Suppressor macrophage (primary cell): ENCODE measurements at places on chromosomes 7 and 10.

DNA sequence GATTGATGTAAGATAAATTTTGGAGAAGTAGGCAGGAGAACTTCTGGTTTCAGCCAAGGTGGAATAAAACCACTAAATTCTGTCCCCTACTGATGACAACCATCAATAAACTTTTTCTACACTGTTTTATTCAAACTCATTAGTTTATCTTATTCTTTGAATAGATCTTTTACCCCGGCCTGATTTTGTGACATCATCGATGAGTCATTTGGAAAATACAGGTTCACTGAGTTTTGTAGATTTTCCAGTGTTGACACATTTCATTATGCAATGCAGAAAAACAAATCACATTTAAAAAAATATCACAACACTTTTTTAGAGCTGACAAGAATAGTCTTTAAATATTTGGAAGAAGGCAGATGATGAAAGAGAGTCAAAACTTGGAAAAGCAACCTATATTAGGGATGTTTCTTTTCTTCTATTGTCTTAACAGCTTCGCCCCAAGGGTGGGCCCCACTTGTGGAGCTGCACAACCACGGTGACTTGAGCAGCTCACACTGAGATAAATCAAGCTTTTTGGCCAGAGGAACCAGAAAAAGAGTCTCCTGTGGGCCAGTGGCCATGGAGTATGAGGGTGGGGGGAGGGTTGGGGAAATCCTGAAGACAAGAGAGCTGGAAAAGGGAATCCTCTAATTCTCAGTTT, 112.8 kb downstream of the PTEN start:
- no peak for DNase-seq

GRCh38 chr10:14674376-14675050, 100.2 kb downstream of the FAM107B start:
- DNase-seq: no peak

DNA sequence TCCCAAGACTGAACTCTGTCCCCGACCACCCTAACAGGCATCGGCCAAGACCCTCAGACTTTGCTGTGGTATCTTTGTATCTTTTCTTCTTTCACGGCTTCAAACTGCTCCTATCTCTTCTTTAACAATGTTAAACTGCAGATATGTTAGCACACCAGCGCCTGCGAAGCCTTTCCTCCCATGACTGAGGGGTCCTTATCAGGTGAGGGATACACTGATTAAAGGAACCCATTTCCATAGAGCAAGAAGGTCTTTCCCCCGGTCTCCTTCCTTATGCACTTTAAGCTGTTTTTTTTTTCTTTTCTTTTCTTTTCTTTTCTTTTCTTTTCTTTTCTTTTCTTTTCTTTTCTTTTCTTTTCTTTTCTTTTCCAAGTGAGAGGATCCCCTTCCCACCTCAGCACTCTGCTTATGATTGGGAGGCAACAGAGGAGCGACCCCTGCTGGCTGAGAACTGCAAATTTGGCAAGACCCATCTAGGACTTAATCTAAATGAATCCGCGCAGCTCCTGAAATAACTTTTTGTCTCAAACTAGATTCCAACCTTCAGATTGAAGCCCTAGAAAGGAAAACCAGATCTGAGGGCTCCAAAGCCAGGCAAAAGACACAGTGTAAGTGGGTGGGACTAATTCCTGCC, 109.9 kb downstream of the ITGB8 start:
- DNase-seq: peak; percentile 50

DNA sequence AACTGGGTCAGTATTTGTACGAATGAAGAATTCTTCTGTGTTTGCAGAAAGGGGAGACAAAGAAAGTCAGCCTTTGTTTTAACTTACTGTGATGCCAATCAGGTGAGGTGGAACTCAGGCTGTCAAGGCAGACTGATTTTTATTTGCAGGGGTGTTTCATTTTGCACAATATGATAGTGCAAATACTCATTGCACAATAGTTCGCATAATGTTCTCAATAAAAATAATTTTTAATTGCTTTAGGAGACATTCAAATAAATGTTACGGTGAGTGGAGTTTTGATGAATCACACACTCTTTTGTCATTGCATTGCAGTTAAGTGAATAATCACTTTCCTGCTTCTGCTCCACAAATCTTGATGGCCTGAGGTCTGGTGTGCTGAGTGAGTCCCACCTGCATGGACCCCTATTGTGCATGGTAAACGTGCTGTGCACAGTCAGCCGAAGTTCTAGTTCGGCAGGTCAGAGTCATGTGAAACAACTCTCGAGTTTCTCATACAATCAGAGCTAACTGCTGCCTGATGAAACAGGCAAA, 141.3 kb upstream of the FZD8 start:
- DNase-seq: no peak

DNA sequence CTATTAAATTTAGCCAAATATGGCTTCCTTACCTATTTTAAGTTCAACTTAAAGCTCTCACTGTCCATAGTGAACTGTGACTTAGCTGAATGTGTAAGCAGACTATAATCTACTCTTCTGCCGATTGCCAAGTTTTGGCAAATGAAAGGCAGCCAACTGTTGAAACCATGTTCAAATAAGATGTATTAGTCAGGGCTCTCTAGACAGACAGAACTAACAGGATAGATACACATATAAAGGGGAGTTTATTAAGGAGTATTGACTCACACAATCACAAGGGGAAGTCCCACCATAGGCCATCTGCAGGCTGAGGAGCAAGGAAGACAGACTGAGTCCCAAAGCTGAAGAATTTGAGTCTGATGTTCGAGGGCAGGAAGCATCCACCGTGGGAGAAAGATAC, 837.7 kb upstream of the AUTS2 start:
- DNase-seq: no peak

DNA sequence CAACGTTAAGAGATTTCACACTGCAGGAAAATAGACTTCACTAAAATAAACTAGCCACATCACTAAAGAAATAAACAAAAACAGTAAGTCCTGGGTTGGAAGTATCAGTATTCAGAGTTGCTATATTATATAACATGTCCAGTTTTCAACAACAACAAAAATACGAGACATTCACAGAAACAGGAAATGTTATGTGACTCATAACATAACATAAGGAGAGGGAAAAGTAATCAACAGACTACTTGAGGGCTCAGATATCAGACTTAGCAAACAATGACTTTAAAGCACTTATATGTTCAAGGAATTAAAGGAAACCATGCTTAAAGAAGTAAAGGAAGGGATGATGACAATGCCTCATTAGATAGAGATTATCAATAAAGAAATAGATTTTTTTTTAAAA, 73.5 kb upstream of the MKLN1 start:
- no peak for DNase-seq

DNA sequence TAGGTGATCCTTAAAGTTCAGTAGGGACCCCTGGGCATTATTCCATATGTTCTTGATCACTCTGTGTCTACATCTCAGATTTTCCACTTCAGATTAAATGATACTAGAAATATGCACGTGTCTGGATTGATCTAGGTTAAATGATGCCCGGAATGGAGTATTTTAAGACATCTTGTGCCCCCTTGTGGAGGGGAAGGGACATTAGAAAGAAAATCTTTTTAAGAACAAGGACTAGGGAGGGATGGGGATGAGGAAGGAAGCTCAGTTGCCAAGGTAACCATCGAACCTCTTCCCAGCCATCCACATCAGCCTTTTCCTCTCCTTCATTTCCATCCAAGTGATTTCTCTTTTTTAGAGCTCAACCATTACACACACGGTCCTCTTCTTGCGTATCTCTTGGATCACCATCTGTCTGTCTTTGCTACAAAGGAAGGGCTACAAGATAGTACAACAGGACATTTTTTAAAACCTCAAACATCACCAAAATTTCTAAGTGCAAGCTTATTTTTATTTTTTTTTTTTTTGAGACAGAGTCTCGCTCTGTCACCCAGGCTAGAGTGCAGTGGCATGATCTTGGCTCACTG, 40.5 kb downstream of the PRSS2 start:
- peak; percentile 80 for DNase-seq

- no peak for DNase-seq
These were observed 28.2 kb downstream of the INPP5F start for GRCh38 chr10:119754085-119754484.

GRCh38 chr7:123190109-123190831, 9.5 kb downstream of the SLC13A1 start:
- no peak for DNase-seq

GRCh38 chr7:143245123-143245522, 18.1 kb upstream of the GSTK1 start:
- DNase-seq: peak; percentile 71

DNA sequence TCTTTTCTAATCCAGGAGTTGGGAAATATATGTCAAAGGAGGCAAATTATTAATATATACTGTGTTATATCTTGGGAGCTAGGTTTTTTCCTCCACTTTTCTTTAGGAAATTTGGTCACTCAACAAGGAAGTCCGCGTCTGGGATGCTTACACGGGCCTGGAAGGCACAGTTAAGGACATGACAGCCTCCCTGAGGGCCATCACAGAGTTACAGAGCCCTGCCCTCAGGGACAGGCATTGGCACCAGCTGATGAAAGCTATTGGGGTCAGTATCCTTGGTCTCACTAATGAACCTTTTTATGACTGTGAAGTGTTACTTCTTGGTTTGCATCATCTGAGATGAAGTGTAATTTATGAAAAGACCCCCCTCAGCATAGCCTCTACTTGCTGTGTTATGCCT, 74.7 kb downstream of the DNAH11 start:
- no peak for DNase-seq

DNA sequence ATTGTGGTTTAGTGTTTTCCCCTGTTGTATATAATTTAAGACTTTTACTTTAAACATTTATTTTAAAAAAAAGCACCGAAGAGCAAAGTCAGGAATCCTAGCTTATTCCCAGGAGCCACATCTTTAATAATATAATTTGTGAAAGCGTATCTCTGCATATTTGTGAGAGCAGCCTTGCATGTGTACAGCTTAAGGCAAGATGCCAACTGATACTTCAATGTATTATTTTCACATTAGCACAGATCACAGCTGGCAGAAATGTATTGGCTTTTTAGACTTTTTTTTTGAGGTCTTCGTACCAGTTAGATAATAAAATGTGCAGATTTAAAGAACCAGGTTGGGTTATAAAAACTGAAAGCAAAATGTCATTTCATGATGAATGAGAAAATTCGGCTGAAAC, 845.7 kb upstream of the POT1 start:
- DNase-seq: no peak

DNA sequence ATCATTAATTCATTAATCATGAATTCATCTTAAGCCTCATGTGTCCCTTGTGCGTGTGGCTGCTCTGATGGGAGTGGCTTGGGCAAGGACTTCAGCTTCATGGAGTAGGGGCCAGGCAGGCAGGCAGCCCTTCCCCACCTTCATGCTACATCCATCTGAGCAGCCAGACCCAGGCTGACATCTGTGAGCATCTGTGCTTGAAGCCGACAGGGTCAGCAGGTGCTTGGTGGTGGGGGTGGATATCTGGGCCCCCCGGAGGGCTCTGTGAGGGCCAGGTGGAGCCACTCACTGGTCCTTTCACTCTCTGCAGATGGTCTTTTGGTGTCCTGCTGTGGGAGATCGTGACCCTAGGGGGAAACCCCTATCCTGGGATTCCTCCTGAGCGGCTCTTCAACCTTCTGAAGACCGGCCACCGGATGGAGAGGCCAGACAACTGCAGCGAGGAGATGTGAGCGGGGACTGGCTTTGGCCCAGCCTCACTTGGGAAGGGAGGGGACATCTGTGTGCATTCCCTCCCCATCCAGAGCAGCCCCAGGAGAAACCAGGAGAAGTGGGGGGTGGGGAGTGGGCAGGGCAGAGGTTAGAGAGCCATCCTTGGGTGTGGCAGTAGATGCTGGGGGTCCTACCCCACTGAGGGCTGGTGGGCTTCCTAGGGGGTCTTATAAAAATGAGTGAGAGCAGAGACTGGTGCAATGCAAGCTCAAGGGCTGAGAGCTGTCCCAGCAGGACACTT, 14.7 kb upstream of the CSGALNACT2 start:
- DNase-seq: no peak

GRCh38 chr7:15886626-15887025, 200.1 kb upstream of the MEOX2 start:
- DNase-seq: no peak

GRCh38 chr7:45578022-45578421, 3.9 kb downstream of the ADCY1 start:
- DNase-seq: no peak

DNA sequence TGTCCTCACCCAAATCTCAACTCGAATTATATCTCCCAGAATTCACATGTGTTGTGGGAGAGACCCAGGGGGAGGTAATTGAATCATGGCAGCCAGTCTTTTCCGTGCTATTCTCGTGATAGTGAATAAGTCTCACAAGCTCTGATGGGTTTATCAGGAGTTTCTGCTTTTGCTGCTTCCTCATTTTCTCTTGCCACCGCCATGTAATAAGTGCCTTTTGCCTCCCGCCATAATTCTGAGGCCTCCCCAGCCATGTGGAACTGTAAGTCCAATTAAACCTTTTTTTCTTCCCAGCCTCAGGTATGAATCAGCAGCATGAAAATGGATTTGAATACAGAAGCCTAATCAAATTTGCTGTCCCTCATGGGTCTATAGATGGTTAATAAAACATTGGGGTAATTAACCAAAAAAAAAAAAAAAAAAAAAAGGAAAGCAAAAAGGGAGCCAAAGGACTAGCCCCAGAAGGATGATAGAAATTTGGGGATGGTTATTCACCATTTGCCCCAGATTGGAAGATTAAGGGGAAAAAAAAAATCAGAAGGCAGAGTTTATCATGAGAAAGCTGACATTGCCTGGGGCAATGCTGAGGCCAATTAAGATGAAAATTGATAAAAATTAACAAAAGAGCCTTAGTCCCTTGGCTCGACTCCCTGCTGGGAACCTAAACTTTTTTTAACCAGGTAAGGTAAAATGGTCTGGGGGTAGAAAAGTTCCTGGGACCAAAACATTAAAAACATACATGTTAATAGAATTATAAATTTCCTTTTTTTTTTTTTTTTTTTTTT, 27.6 kb downstream of the AVL9 start:
- no peak for DNase-seq

GRCh38 chr10:44697116-44697515, 214.0 kb upstream of the TMEM72 start:
- DNase-seq: no peak

DNA sequence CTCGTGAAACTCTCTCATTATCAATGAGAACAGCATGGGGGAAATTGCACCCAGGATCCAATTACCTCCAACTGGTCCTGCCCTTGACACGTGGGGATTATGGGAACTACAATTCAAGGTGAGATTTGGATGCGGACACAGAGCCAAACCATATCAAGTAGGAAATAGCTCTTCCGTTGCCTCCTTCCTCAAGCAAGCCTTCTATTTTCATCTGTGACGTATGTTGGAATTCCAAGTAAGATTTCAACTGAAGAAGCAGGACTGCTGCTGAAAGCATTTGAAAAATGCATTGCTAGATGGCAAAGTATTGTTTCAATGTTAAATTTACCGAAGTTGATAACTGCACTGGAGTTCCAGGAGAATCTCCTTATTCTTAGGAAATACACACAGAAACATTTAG, 178.1 kb upstream of the GALNT17 start:
- DNase-seq: no peak

DNA sequence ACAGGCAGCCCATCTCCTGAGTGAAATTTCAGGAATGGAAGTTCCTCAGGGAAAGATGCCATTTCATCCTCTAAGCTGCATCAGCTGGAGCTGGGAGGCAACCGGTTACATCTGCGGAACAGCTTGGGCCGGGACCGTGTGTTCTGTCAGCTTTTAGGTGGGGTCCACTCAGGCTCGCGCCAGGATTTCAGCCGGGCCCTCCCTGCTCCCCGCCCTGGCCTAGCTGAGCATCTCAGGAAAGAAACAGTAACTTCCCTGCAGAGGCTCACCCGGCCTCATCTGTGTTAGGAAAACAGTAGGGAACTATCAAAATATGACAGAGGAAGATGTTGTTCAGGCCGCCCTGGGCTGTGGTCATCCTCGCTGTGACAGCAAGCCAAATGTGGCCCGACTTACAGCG, 110.4 kb downstream of the TRIL start:
- DNase-seq: no peak

- DNase-seq: no peak
These were observed 37.4 kb downstream of the RGS10 start for GRCh38 chr10:119505131-119505551.
